CD4-positive, alpha-beta T cell treated with Interleukin-12 subunit alpha and Interleukin-12 subunit beta, for 1 hour (primary cell): ENCODE measurements at places on chromosomes 5 and 9.

GRCh38 chr9:85428230-85428629, 313.5 kb downstream of the AGTPBP1 start:
- no peak for DNase-seq

GRCh38 chr5:389197-389821, 53.7 kb upstream of the EXOC3 start:
- no peak for DNase-seq

DNA sequence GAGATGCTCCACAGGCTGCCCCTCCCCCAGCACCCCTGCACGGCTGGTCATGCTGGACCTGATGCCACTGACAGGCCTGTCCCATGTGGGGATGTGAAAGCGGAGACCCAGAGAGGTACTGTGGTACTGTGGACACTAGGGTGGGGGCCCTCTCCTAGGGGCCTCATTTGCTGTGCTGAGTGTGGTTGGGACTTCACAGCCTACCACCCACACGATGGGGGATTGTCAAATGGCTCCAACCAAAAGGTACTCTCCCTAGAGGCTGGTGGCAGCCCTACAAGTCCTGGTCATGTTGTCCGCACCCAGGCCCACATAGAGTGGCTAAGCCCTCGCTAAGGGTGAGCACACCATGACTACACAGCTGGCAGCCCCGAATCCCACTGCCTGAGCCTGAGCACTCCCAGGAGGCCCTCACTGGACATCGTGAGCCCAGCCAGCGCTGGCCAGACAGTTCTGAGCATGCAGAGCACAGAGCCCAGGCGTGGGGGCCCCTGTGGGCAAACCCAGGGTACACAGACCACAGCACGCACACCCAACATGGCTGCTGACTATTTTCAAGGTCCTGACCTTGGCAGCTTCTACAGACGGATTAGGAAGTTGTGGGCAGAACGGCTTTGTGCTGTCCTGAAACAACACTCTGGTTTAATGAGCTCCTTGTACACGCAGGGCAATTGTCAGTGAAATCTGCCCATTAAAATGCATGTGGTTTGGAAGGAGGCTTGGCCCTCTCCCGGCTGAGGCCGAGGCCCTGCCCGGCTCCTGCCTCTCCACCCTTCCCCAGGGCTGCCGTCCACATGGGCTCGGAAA, 214.1 kb downstream of the HSPA4 start:
- DNase-seq: no peak

DNA sequence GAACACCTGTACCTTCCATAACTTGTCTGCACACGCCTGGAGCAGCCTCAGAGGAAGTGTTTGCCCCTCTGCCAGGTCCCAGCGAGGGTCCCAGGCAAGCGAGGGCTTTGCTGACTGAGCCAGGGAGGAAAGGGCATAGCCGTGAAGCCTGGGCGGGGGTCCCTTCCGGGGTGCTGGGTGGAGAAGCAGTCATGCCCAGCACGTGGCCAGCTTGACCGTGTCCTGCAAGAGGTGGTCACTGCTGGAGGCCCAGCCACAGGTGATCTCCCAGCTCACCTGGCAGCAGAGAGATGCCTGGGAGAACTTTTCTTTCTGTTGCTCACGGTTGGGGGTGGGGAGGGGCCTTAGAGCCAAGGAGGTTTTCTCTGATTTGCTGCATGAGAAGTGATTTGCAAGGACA, 195.3 kb downstream of the CACNA1B start:
- no peak for DNase-seq

- DNase-seq: no peak
These were observed at the start of gene LCN10 for GRCh38 chr9:136742591-136743391. Gene LCN10, minus strand, starts transcription at chr9:136742940. Its CDS starts 37 bp downstream, at chr9:136742903.

DNA sequence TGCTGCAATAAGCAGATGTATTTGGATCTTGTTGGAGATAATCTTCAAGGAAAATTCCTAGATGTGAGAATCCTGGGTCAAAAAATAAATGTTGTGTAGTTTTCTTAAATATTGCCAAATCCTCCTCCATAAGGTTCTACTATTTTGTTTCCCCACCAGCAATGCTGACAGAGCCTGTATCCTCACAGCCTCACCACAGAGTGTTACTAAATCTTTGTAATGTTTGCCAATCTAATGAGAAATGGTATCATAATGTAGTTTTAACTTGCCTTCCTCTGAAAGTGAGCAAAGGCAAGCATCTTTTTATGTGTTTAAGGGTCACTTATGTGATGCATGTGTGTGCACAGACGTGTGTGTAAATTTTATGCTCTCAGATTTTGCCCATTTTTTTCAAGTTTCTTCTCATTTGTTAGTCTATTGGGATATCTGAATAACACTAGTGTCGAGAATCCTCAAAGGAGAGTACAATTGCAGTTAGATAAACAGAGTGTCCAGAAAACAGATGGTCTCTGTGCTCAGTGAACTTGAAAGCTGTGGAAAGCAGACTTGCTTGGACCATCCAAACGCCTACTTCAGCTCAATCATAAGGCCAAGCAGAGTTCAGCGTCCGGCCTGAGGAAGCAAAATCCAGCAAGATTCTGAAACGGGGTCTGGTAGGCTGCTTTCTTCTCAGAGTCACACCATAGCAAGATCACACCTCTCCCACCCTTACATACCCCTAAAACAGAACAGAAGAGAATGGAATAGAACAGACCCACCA, 35.7 kb upstream of the UGT3A1 start:
- DNase-seq: no peak
